ENCODE measurements at places on chromosomes 1 and 21. TPM values are rescaled to one million over a fixed set of nuclear protein-coding genes. Genes with fewer than 3 reads are reported as not detected.

DNA sequence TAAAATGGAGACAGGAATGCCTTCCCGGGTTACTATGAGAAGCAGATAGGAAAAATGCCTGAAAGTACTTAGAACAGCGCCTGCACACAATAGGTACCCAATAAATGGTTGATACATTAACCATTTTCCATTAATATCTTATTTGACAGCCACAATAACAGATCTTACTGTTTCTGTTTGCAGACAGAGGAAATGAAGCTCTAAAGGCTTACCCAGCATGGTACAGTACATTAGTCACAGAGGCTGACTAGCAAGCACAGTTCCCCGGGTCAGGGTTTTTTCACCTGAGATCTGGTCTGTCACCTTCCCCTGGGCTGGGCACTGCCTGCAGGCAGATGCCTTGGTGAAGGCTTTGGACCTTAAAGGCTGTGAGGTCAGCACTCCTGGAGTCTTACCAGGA is 2.9 kb downstream of the TRIM63 start:
- no peak for DNase-seq

- DNase-seq, result no peak
Observed at GRCh38 chr1:27157194-27157593, 2.3 kb upstream of the SLC9A1 start.

The A3GALT2 gene
- total RNA-seq, result not detected

The NBPF3 gene
- 8.0 TPM for total RNA-seq

DNA sequence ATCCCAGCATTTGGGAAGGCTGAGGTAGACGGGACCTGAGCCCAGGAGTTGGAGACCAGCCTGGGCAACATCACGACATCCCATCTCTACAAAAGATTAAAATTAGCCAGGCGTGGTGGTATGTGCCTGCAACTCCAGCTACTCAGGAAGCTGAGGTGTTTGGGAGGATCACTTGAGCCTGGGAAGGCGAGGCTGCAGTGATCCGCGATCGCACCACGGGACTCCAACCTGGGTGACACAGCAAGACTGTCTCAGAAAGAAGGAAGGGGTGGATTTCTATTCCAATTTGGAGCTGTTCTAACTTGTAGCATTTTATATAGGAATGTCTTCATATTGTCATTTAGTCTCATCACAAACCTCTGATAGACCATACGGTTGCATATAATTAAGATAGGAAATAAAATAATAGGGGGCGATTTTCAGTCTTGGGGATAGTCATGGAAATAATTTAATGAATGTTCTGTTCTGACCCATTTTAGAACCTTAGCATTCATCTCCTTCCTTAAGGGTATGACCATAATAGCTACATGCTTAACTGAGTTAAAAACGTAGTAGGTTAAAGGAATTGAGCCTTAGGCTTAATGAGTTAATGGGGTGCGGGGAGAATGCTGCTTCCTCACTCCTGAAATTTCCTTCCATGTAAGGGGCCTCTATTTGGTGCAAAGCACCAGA is 93.1 kb downstream of the ADCY10 start:
- no peak for DNase-seq

GRCh38 chr1:91505086-91505485 is 4.4 kb downstream of the CDC7 start:
- no peak for DNase-seq

- DNase-seq, result no peak
Observed at GRCh38 chr1:30313176-30313575, 410.2 kb downstream of the MATN1 start.

DNA sequence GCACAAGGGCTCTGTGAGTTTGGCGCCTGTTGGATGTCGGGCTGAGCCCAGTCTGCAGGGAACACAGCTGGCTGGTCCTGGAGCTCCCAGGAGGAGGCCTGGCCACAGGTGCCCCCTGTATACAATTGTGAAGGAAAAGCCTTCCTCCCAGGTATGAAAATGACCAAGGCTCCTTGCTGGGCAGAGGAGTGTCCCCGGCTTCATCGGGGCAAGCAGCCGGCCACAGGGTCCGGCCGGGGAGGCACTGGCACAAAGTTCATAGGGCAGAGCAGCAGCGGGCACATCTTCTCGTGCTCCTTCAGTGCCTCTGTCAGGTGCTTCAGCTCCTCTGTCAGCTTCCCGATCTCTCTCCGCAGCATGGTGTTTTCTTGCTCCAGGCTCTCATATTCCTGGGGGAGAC is 13.0 kb downstream of the BATF3 start:
- no peak for DNase-seq

GRCh38 chr1:25031966-25032667 is 102.0 kb upstream of the RUNX3 start:
- no peak for DNase-seq

The LYPD8 gene
- 1.4 TPM for total RNA-seq

DNA sequence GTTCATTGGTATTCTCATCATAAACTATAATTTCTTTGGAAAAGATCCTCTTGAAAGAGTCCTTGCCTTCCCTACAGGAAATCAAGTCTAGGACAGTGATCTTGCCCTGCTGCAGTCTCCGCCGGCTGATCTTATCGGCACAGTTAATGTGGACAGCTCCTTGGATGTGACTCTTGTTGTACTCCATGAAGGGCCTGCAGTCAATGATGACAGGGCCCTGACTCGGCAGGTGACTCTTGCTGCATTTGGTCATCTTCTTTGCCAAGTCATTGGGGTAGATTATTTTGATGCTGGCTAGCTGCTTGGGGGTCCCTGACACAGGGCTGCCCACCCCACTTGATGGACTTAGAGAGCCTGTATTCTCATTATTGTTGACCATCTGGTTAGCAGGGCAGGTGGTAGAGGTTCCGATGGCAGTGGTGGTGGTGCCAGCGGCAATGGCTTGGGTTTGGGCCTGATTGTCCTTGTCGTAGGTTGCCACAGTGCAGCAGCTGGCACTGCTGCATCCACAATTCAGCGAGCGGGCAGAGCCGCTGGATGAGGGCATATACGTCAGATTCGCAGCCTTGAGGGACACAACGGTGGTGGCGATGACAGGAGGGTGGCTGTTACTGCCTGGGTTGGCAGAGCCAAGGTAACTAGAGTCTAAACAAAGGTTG is 2.7 kb downstream of the DUSP10 start:
- DNase-seq, result no peak

DNA sequence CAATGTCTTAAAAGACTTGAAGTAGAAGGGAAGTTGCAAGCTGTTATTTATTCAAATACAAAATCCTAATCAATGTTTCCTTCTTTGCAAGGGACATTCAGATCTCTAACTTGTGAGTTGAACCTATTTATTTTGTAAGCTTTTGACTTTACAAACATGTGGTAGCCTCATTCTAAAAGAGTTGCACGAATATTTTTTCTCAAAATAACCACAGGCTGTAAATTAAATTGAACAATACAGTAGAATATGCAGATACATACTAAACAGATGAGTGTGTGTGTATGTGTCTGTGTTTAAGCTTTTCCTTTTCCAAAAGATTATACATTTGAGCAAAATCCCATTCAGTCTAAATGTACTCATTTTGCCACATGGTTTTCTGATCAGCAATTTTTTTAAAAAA is 4.8 kb upstream of the DYNLT5 start:
- DNase-seq, result no peak

GRCh38 chr1:2415801-2416208 is 3.4 kb upstream of the PEX10 start:
- DNase-seq, result no peak

GRCh38 chr1:168110896-168111545 is 25.7 kb downstream of the GPR161 start:
- DNase-seq, result no peak

GRCh38 chr1:177950506-177950905 is 19.4 kb downstream of the SEC16B start:
- DNase-seq, result no peak

The RNASEL gene
- total RNA-seq, result 5.9 TPM

The C1orf115 gene
- 0.72 TPM for total RNA-seq

The LRRC53 gene
- total RNA-seq, result not detected

- DNase-seq, result no peak
Observed at GRCh38 chr1:174874331-174875053, 125.3 kb upstream of the CACYBP start.

DNA sequence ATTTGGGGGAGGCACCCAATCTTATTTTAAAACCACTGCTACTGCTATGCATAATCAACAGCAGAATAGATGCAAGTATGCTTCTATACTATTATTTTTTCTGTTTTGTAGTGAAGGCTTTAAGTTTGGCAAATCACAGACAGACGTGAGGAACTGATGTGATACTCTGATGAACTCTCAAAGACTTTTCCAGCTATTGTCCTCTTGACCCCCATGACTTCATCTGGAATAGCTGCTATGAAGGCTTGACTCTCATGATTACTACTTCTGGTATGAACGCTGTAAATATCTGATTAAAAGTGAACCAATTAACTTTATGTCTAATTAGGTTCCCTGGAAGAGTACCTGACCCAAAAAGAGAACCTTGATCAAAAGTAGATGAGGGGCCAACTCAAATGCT is 49.1 kb downstream of the EYA3 start:
- DNase-seq, result no peak

DNA sequence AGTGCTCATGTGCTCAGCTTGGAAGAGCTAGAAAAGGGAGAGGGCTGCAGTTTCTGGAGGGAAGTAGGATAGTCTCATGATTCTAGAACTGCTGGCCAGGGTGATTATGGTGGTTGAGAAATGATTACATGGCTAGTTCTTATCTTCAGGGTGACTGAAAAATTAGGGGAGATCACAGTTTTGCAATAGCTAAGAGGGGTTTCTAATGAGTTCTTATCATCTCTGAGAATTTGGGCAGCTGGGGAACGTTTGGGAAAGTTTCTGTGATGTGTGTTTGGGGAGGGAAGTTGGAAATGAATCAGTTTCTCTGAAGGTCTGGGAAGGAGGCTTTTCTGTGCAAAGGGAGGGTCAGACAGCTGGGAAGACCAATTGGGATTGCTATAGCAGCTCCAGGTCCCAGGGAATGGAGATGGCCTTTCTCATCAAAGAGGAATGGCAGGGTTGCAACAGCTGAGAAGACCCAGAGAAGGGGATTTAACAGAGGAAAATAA is 7.6 kb upstream of the RHOU start:
- DNase-seq, result no peak

DNA sequence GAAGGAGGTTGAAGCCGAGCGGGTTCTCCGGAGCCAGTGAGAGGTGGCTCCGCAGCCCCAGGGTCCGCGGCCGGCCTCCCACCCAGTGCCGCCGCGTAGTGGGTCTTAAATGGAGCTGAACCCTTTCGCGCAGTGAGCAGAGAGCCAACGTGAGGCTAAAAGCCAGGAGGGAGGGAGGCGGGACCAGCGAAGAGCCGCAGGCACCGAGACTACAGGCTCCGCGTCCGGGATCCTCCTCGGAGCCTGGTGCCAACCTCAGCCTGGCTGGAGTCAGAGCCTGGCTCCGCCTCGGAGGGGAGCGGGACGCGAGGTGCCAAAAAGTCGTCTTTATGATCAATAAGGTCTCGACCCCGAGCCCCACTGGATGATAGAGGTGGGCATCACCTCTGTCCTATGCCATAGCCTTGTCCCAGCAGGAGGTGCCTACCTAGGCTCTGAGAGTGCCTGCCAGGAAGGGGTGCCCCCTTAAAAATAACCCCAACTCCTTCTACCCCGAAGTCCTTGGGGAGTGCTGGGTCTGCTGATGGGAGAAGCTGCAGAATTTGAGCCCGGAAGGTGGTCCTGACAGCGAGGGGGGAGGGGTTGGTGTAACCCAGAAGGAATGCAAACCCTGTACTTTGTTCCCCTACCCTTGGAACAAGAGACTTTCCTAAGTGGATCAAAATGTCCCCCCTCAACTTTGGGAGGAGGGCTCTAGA is 1.6 kb downstream of the IGSF21 start:
- DNase-seq, result no peak

GRCh38 chr1:156113282-156113950 is 1.1 kb upstream of the LMNA start:
- DNase-seq, result no peak

DNA sequence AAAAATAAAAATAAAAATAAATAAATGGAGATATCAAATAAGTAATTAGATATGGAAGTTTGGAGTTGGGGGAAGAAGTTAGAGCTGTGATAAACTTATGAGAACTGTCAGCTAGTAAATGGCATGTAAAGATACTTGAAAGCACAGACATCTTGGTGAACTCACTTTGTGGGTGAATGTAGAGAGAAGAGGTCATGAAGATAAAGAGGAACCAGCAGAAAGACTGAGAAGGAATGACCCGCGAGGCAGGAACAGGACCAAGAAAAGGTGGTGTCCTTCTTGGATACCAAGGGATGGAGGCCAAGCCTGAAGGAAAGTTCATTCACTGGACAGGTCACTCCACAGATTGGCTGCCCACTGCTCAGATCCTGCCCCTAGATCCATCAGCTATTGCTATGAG is 4.7 kb upstream of the CAPZB start:
- DNase-seq, result no peak

DNA sequence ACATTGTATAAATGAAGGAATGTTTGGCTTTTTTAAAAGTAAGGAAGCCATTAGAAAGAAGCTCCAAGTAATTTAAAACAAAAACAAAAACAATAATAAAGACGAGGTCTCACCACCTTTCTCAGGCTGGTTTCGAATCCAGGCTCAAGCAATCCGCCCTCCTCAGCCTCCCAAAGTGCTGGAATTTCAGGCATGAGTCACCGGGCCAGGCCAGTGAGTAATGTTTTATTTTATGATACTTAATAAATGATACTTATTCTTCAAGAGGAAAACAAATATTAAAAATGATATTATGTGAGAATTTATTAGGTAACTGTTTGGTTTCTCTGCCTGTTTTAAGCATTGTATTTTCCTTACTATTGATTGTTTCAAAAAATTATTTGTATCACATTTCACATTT is 201.4 kb upstream of the BRINP3 start:
- no peak for DNase-seq

GRCh38 chr1:154867064-154867825 is 2.8 kb downstream of the KCNN3 start:
- DNase-seq, result peak; percentile 74

The LAD1 gene
- total RNA-seq, result not detected

DNA sequence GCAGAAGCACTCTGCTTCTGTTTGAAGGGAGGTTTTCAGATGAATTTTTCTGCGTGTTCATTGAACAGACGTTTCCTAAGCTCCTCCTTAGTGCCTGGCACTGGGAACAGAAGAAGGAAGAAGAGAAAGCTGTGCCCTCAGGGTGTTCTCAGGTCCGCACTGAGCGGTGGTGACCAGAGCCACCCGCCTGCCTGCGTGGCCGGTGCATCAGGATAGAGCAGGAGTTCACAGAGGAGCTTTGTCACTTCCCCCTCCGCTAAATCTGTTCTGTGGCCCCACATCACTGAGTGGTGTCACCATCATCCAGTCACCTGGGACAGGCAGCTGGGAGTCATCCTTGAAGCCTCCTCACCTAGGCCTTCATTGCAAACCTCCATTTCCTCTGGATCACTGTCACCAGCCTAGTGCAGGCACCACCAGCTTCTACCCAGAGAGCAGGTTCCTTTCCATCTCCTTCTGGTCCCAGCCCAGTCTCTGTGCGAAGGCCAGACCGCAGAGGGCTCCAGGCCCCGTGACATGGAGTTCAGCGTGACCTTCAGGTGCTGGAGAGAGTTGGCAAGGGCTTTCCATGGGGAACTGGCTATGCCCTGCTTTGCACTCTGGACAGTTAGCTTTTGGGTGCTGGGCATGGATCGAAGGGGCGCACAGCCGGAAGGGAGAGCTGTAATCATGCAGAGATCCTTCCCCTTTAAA is 21.7 kb downstream of the PARK7 start:
- DNase-seq, result no peak

All from RPMI7951 (cell line).